NCI-H187 treated with DMSO at 0.1 percent for 48 hours (cell line): ENCODE measurements at places on chromosomes 3 and 15.
A peak's percentile ranks its signal among the peaks of the same experiment; 100 is the strongest.

DNA sequence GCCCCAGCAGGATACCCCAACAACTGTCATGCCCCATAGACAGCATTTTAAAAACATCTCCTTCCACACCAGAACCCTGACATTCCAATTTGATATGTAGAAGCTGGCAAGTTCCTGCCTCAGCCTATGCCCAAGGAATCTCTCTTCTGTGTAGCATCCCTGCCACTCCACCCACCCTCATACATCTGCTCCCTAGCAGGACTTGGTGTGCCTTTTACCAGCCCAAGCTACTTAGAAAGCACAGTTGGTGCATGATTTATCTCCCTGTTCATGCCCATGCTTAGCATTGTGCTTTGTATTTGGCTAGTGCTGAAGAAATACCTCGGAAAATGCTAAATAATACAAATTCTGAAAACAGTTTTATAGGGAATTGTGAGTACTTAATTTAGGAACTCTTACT is 236.9 kb upstream of the HES1 start:
- no peak for DNase-seq

GRCh38 chr15:20353966-20354883 is 187.4 kb downstream of the GOLGA6L6 start:
- no peak for DNase-seq

GRCh38 chr3:184717399-184717983 is 5.6 kb upstream of the MAGEF1 start:
- DNase-seq, result no peak

DNA sequence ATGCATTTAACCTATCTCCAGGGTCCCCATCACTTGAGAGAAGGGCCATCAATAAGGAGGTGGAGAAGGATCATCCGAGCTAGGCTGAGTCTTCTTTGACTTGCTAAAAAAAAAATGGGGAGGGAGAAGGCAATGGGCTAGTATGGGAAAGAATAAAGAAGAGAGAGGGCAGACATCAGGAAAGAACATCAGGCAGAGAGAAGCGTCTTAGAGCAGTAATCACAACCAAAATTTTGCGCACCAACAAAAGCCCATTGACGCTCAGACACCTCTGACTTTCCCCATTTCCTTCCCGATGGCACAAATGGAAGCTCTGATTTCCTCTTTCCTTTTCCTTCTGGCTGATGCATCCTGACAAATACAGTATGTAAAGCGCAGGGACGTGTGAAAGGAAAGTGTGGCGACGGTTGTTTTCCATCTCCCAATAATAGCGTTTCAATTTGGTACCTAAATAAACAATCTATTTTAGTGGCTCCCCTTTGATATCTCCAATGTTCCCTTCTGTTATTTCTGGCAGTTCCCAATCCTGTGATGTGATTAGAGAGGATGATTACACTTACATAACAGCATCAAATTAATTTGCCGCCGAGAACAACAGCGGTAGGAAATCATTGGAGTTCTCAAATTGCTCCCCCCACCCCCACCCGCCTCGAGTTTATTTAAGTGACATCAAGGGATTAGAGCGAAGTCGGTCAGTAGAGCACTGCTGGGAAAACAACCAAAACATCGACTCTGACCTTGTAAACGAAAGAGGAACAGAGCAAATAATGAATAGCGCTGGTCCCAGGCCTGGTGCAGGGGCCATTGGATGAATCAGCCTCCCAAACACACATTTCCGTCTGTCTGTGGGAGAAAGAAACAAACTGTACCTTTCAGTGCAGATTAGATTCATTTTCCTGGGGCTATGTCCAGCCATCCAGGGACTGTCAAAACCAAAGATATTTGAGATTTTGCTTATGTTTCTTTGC is 273.3 kb upstream of the ICE2 start:
- no peak for DNase-seq

DNA sequence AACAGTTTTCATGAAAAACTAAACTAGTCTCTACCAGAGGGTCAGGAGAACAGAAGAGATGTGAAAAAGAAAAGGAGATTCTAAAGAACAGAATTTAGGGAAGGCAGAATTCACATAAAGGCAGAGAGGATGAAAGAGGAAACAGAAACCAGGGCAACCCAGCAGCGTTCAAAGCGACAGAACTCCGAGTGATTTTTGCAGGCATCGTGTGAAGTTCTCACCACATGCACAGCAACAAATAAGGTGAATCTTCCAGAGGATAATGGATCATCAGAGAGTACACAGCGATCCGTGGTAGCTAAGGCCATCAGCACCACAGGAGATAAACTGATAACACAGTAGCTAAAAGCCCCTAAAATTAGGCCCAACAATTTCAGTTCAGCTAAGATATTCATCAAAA is 250.8 kb upstream of the THBS1 start:
- no peak for DNase-seq

GRCh38 chr3:125236331-125236903 is 23.9 kb upstream of the SLC12A8 start:
- no peak for DNase-seq

- peak; percentile 58 for DNase-seq
Observed at GRCh38 chr3:115692887-115693524, 69.7 kb downstream of the GAP43 start.

DNA sequence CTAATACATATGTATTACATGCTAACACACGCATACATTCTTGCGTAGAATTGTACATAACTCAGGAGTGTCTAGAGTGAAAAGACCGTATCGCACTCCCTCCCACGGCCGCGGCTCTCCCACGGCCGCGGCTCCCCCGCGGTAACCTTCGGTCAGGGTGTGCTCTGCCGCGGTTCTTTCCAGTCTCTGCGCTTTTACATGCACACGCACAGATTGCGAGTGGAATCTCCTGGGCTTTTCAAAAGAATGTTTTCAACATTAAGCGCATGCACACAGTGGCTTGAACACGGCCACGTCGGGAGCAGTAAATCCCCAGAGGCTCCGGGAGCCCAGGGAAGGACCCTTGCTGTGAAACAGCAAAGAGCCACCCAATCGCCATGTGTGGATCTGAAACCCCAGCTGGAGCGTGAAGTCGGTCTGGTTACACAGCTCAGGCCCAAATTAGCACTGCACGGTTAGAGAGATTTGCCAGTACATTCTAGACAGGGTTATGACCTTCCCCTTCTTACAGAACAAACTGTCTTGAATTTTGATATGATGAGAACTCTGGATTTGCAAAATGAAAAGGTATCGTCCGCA is 805 bp upstream of the RGMA start:
- no peak for DNase-seq

- no peak for DNase-seq
Observed at GRCh38 chr3:162295323-162295983, 798.8 kb downstream of the OTOL1 start.

DNA sequence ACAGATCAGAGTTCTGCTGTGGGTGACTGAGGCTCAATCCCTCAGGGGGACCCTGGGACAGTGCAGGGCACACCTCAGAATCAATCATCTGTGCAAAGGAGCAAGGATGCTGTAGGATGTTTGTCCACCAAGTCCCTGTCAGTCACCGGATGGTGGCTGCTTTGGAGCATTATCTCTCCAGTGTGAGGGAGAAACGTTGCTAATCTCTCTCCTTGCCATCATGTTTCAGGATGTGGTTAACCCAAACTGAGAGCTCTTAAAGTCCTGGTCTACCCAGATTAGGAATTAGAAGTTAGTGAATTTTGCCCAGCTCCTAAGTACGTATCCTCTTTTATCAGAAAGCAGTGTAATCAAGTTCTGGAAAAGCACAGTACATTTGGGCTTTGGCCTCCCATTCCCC is 26.2 kb upstream of the LRRC3B start:
- DNase-seq, result no peak

DNA sequence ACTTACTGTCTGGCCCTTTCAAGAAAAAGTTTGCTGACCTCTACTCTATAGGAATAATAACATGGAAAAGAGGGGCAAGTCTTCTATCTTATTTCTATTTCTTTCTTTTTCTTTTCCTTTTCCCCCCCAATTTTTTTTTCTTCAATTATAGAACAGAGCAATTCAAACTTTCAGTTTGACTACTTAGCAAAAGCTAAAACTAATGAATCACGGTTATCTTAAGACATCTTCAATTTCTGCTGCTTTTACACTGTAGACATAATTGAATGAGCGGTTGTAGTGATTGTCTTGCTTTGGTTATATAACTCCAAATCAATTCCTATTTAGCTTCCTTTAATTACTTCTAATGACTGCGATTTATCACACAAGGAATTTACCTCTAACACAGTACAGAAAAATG is 74.3 kb upstream of the P2RY1 start:
- DNase-seq, result no peak

DNA sequence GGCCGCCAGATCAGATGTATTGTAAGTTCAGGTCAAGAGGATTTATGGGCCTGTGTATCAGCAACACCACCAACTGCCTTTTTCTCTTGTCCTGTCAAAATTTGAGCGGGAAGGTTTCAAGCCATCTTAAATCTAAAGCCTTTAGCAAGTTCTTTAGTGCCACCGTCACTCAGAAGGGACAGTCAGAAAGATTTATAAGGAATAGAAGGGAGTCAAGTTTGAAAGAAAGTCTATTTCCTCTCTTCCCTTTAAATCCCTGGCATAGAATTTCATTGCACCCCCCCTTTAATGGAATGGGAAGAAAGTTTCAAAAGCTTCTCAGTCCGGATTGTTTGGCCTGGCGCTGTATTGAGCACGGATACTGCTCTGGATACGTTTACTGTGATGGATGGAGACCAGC is 359.4 kb downstream of the FEZF2 start:
- DNase-seq, result no peak

DNA sequence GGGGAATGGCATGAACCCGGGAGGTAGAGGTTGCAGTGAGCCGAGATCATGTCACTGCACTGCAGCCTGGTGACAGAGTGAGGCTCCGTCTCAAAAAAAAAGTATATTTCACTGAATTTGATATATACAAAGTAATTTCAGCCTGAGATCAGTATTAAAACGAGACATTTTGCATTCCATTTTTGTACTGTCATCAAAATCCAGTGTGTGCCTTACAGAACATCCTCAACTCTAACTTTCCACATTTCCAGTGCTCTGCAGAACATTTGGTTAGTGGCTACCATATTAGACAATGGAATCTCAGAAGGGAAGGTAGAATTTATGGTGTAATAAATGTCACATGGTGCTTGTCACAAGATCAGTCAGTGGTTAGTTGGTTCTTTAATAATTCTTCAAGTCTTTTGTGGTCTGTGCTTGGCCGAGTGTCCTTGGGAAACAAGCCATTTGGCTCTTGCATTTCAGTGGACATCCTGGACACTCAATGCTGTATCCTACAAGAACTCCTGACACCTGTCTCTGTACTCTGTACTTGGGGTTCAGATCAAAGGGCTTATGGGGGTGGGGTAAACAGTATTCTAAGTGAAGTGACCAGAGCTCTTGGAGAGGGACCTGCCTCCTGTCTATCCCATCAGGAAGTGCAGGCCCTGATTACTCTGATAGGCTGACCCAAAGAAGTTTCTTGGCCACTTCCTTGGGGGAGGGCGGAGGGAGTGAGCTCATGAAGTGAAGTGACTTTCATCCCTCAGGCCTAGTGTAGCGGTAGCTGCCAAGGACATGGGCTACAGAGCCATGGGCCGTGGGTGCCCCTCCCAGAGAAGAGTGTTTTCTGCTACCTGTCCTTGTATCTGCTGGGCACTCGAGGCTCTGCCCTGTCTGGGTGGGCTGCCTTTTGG is 3.7 kb downstream of the ACVR2B start:
- no peak for DNase-seq

DNA sequence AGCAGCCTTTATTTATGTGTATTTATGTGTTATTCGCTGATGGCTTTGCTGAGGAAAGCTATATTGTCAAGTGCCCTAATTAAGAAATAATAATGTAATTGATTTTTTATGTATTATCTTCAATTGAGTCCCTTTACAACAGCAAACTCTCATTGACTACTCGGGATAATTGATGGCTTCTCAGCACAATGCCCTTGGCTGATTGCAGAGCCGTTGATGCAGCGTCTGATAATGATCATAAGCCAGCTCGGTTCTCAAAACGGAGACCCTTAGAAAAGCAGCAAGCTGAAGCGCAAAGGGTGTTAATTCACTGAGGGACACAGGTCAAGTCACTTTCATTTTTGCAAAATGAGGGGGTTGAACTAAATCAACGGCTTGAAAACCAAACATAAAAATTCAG is 357.1 kb upstream of the KCNH8 start:
- DNase-seq, result no peak

DNA sequence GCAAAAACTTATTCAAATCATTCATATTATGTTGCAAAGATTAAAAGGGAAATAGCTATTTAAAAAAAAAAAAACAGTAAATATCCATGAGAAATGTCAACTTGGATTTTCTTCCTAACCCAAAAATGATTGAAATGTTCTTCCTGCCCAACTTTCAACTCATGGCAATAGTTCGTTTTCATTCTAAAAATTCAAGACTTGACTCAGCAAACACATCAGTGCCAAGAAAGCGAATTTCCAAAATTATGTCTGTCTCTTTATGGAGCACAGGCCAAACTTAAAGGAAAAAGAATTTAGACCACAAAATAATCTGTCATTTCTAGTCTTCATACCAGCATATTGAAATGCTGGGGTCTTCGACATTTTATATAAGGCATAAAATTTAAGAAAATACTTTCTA is 63.7 kb downstream of the MAGI1 start:
- no peak for DNase-seq

DNA sequence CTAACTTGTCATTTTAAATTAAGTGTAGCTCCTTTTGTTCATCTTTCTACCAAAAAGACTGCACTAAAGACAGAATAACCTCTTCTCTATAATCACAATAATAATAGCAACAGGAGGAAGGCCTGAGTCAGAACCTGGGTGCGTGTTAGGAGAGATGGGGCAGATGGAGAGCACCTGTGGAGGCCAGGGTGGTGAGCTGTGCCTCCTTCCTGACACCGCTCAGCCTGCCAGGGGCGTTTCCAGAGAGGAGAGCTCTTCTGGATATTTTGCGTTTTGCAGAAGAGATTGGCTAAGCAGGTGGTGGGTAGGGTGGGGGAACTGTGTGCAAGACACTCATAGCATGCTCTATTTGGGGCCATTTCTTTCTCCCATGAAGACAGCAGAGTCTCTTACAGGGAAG is 83.5 kb downstream of the MEGF11 start:
- no peak for DNase-seq

DNA sequence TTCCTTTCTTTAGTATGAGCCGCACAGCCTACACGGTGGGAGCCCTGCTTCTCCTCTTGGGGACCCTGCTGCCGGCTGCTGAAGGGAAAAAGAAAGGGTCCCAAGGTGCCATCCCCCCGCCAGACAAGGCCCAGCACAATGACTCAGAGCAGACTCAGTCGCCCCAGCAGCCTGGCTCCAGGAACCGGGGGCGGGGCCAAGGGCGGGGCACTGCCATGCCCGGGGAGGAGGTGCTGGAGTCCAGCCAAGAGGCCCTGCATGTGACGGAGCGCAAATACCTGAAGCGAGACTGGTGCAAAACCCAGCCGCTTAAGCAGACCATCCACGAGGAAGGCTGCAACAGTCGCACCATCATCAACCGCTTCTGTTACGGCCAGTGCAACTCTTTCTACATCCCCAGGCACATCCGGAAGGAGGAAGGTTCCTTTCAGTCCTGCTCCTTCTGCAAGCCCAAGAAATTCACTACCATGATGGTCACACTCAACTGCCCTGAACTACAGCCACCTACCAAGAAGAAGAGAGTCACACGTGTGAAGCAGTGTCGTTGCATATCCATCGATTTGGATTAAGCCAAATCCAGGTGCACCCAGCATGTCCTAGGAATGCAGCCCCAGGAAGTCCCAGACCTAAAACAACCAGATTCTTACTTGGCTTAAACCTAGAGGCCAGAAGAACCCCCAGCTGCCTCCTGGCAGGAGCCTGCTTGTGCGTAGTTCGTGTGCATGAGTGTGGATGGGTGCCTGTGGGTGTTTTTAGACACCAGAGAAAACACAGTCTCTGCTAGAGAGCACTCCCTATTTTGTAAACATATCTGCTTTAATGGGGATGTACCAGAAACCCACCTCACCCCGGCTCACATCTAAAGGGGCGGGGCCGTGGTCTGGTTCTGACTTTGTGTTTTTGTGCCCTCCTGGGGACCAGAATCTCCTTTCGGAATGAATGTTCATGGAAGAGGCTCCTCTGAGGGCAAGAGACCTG is 13.2 kb downstream of the GREM1 start:
- no peak for DNase-seq
